GOT3 (cell line): ENCODE measurements at places on chromosomes 3 and 15.

DNA sequence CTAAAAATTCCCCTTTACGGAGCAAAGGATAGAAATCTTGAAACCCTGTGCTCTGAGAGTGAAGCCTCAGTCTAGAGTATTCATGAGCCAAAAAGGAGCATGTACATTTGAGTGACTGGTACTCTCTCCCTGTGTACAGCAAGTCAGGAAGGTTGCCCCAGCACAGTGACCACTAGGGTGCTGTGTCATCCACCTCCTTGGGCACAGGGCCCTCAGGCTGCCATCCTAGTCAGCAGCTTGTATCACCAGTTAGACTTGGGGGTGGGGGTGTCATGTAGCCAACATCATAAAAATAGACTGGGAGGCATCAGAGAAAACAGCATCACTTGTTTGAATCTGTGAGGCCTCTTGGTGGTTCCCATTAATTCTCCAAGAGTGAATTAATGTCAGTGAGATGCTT is 12.0 kb downstream of the NME9 start:
- DNase-seq: no peak

DNA sequence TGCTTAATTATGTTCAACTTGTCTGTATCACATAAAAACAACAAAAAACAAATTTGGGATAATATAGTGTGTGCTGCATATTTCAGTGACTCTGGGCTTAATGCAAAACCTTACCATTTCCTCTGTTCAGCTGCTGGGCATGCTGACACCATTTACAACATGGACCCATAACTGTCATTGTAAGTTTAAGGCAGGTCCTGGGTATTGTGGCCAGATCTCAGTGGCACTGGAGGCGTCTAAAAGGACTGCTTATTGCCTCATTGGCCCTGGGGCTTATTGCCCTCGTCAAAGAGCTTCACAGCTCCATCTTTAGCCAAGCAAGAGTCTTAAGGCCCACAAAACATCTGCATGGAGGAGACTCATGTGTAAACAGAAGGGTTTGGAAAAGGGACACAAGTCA is 390.2 kb downstream of the NR2F2 start:
- DNase-seq: no peak

DNA sequence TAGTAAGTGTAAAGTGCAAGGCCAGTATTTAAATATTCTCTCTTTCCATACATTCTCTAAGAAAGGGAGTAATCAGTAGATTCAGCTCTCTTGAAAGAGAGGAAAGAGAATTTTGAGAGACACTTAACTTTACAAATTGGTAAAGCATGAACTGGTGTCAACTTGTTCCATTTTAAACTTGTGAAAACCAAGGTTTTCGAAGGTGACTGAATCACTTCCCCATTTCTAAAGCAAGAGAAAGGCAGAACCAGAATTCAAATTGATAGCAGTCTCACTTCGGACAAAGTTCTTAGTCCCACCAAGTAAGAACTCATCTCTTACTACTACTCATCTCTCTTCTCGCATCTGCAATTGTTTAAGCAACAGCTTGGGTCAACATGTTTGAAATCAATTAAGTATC is 22.4 kb downstream of the TJP1 start:
- no peak for DNase-seq

GRCh38 chr15:52649686-52650085 is 29.5 kb downstream of the ATOSA start:
- DNase-seq: no peak

DNA sequence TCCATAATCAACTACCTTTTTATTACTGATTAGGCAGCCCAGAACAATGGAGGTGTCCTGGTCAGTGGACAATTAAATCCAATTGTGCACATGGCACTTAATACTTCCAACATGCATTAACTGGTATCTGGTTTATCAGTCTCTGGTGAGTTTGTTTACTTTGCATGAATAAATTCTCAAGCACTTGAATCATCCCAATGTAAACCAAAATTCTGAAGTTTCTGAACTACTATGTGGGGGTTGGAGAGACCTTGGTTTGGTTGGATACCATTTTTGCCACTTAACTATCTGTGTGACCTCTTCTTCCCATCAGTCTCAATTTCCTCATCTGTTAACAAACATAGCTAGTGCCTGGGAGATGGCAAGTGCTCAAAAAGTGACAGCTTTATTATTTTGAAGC is 70.5 kb upstream of the MAP4 start:
- DNase-seq: no peak

- DNase-seq: no peak
These were observed 23.4 kb downstream of the SOX14 start for GRCh38 chr3:137787529-137787928.
